Foreskin keratinocyte (primary cell): ENCODE measurements at places on chromosomes 2 and 18. TPM values are rescaled to one million over a fixed set of nuclear protein-coding genes. Genes with fewer than 3 reads are reported as not detected.

DNA sequence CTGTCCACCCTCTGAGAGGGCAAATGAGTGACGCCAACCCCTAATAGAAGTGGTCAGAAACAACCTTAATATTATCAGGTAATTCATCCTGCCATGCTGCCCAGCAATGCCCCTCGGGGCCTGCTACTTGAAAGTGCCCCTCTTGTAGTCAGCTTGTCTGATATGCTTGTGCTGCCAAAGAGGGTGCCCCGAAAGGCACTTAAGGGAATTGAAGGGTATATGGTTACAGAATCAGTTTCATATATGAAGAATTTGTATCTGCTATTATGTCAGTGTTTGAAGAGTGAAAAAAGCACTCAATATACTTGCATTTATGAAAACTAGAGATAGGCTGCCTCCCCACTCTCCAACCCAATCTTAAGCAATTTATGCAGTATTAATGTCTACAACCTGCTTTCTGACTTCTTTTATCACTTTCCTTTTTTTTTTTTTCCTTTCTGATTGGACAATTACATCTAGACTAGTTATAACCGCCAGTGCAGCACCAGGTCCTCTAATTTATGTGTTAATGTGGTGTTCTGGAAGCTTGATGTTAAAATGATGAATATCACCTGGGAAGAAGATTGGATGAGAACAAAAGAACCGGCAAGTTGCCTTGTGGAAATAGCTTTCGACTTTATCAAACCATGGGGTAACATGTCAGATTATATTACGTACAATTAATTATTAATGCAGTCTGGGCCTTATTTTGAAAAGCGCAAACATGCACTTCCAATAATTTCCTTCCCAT lies 646.9 kb upstream of the ACVR2A start:
- no peak for DNase-seq

DNA sequence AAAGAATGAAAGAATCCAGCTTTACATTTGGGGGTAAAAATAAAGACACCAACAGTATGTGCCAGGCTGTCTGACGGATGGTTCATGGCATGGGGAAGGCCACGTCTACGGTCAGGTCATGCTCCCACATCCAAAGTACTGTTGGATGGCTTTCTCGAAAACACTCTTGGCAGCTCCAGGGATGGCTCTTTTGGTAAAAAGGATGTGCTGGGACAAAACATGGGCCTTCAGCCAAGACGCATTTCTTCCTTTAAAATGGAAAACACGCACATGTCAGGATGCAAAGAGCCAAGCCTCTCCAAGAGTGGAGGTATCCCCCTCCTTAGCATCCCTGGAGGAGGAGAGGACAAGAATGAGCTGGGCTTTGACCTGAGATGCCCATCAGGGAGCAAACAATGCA lies 376.5 kb upstream of the KLHL29 start:
- DNase-seq, result no peak

- DNase-seq, result no peak
Observed at GRCh38 chr2:68716604-68717304, 17.9 kb upstream of the ARHGAP25 start.

The FASTKD1 gene
- total RNA-seq, result 28.3 and 35.2 TPM in 2 replicates

The FSHR gene
- not detected in 2 replicates for total RNA-seq

- DNase-seq, result peak; percentile 41
Observed at GRCh38 chr2:108271691-108272253, 16.9 kb upstream of the SULT1C2 start.

DNA sequence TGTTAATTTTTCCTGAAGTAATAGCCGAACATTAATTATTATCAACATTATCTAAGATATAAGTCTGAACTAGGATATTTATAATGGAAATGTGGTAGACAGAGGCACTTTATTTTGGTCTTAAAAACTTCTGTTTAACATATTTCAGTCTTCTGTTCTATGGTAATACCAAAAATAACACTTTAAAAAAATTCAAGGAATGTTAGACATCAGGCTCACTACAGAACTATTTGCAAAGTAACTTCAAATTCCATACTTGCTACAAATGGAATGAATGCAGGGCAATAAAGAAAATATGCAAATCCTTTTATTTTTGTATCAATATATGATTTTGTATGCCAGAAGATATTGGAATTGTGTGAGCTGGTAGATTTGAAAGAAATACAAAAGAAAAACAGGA lies 345.5 kb upstream of the DSEL start:
- DNase-seq, result no peak

DNA sequence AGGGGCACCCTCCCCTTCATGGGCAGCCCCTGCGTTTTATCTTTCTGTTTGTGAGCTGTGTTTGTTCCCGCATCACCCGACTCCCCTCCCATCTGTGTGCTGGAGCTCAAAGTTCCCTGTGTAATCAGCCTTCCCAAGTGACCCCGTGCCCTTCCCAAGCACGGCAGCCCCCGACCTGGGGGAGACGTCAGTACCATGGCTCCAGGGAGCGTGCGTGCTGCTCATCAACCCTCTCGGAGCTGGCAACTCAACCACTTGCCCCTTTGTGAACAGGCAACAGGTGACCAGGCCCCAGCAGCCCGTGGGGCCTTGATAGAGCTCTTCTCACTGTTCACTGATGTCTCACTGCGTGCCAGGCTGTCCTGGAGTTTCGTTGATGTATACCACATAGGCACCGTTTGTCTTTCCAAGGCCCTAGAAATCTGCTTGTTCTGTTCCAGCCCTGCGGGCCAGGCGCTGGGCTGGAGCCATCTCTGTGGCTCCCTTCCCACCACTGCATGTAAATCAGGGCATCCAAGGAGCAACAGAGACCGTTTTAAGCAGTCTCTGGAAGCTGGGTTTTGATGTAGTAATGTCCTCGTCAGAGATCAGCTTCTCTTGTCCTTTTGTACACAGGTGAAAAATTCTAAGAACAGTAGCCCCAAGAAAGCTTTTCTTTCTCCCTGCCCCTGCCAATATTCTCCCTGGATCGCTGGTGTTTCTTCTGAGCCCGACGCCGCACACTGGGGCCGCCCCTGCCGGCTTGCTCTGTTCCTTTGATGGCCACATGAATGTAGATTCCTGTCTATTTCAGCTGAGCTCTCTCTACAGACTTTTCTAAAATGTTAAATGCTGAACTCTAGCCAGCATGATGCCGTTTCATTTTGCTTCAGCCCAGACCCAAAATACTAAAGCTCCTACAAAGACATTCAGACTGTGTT lies 107.0 kb upstream of the PTPRM start:
- DNase-seq, result no peak

The TRIM54 gene
- not detected in 2 replicates for total RNA-seq

DNA sequence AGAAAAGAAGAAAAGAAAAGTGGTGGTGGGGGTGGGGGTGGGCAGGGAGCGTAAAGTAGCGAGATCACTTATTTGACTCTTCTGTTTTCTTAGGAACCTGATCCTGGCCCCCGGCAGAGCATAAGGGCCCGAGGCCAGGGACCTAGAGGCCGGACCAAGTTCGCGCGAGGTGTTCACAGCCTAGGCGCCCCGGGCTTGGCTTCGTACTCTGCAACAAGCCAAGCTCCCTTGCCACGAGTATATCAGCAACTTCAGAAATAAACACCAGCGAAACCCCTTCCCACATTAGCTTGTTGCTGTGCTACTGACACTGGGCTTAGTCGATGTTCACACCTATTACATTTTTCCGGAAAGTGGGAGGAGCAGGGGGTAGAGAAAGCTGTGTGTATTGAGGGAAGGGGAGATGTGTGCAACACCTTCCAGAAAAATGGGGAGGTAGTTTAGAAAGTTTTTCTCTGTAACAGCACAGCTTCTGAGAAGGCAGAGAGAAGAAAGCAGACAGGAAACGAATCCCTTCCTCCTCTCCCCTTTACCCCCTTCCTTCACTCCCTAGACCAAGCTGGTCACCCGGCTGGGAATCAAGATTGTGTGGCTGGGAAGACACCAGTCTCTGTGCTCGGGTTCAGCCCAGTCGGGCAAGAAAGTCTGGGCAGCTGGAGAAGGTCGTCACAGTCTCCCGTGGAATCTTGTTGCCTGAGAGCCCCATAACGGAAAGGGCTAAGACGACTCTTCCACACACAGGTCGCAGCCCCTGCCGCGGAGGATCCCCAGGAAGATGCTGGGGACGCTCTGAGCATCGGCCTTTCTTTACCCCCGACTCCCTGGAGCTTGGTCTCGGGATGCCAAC lies 12.0 kb upstream of the SATB2 start:
- DNase-seq, result no peak

The TSPYL6 gene
- not detected in 2 replicates for total RNA-seq

GRCh38 chr2:218005486-218005885 lies 2.7 kb upstream of the TNS1 start:
- DNase-seq, result peak; percentile 65

DNA sequence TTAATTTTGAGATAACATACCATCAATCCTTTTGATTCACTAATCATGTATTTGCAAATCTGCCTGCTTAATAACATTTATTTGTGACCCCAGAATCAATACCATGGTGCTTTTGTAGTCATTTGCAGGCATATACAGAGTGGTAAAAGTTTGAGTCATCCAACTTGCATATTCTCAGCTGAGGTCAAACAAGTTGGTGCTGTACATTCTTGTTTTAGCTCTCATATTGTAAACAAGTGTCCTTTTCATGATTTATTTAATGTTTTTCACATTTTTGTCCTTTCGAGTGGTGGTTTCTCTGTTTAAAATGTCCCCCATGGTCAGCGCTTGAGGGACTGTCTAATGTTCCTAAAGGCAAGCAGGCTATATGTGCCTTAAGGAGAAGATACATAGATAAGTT lies 17.5 kb downstream of the RAB27B start:
- no peak for DNase-seq

- no peak for DNase-seq
Observed at GRCh38 chr2:232434563-232435374, 21.2 kb upstream of the ALPI start.

- no peak for DNase-seq
Observed at GRCh38 chr2:16507655-16508489, 157.8 kb downstream of the CYRIA start.

DNA sequence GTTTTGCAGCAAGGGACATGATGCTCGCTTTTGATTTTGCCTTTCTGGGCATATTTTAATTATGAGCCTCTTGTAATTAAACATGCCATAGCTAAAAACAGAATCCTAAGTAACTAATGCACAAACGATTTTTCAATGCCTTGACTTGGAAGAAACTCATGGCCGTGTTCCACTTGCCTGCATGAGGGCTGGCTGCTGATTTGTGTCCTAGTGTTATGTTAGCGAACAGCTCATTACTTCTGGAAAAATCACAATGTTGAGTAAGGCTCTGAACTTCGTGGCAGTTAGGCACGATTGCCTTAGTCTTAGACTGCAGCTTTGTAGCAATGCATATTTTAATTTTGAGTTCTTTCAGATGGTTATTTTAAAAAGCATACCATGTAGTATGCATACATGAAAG lies 4.5 kb downstream of the THSD7B start:
- DNase-seq, result no peak
